NCI-H526 treated with DMSO at 0.1 percent for 48 hours (cell line): ENCODE measurements at places on chromosomes 11 and 22.

- DNase-seq, result no peak
Measured at GRCh38 chr11:14611939-14612338, 31.7 kb upstream of the PDE3B start.

- DNase-seq, result no peak
Measured at GRCh38 chr11:9214765-9215164, 50.4 kb downstream of the DENND5A start.

GRCh38 chr22:19871845-19872778 lies 17.4 kb upstream of the GNB1L start:
- no peak for DNase-seq

DNA sequence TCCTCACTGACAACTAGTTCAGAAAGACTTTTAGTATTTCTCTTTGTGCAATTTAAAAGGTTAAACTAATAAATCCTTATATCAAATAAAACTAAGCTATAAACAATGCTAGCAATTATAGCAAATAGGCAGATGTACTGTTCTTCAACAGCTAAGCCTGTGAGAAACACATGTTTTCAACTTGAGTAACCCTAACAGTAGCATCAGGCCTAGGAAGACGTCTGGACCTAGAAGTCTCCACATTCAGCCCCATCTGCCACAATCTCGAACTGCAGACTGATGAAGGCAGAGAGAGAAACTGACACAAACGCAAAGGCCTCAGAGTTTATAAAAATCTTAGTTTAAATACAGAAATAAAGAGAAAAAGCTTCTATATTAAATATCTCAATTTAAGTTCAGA lies 2.5 kb downstream of the ST13 start:
- no peak for DNase-seq

DNA sequence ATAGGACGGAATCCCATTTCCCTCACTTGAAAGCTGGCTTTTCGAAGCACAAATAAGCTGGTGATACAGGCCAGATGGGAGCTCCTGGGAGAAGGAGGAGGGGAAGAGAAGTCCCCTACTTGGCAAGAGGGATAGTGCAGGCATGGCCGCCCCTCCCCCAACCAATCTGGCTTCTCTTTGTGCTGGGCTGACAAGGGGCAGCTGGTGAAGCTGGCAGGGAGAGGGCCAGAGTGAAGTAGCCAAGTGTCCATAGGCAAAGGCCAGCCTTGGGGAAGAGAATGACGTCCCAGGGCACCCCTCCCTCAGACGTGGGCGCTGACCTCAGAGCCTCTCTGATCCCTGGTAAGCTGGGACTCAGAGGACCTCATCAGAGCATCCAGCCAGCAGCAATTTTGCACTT lies 78.7 kb upstream of the GRAMD1B start:
- no peak for DNase-seq

DNA sequence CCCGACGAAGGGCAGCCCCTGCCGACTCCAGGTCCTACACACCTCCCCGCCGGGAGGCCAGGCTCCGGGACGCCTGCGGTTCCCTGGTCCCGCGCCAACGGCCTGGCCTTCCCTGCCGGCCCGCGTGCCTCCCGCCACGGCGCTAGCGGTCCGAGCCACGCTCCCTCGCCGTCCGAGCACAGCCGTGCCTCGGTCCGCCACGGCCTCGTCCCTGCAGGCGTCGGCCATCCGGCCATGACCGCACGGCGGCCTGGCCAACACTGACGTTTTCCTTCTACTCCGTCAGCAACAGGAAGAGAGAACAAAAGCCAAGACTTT lies 532 bp downstream of the EIF4G2 start:
- DNase-seq, result no peak

DNA sequence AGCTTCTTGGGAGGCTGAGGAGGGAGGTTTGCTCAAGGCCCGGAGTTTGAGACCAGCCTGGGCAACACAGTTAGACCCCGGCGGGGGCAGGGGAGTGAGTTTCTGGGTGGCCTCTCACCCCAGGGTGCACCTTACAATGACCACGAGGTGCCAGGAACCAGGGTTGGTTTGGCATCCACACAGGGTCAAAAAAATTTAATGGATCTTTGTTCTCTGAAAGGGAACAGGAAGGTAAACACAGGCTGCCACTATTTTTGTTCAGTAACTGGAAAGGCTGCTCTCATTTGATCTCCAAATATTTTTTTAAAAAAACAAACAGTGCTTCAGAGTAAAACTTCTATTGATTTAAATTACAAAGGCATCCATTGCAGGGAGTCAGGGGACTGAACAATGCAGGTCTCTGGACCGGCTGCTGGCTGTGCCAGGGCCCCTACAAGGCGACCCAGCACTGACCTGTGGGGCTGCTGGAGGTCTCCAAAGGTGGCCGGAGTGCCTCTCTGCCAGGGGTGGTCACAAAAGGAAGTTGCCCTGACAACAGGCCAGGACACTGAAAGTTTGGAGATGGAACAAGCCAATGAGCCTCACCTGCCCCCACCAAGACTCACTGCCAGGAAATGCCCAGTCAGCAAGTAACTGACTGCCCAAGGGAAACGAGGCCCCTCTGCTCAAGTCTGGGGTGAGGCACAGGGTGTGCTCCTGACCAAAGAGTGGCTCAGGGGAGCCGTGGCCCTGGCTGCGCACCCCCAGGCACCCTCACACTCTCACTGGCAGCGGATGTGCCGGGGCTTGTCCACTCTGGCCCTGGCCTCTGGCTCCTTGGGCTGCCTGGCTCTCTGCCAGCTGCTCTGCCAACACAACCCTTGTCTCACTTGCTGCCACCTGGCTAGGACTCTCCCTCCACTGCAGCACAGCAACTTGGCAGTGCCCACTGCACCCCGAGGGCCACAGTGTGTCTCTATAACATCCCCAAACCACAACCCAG lies 51.8 kb downstream of the ARFGAP3 start:
- DNase-seq, result no peak

- no peak for DNase-seq
Measured at GRCh38 chr11:8773916-8774539, 91.4 kb downstream of the RPL27A start.

- DNase-seq, result no peak
Measured at GRCh38 chr11:15800111-15800800, 556.1 kb downstream of the SOX6 start.

DNA sequence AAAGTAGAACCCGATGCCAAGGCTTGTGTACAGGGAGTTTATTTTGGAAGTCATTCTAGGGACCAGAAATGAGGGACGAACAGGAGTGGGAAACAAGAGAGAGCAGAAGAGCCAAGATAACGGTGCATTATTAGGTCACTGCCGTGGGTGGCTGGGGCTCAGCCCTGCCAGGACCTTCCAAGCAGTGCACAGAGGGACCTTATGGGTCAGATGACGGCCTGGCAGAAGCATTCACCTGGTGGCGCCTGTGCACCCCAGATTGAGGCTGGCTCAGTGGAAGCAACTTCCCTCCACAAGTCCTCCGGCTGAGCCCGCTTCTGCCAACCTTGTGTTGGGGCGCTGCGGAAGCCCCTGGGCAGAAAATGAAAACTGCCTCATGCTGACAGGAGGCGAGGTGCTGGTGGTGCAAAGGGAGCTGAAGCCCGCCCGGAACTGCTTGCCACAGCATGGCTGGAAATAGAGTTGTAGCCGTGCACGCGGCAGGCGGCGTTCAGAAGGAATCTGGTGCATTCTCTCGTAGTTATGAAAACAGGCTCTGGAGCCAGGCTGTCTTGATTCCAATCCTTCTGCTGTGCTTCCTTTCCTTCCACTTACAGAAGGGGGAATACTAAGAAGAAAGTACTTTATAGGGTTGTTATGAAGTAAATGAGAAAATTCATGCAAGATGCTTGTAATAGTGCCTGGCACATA lies 22.2 kb upstream of the TP53I11 start:
- DNase-seq, result no peak

DNA sequence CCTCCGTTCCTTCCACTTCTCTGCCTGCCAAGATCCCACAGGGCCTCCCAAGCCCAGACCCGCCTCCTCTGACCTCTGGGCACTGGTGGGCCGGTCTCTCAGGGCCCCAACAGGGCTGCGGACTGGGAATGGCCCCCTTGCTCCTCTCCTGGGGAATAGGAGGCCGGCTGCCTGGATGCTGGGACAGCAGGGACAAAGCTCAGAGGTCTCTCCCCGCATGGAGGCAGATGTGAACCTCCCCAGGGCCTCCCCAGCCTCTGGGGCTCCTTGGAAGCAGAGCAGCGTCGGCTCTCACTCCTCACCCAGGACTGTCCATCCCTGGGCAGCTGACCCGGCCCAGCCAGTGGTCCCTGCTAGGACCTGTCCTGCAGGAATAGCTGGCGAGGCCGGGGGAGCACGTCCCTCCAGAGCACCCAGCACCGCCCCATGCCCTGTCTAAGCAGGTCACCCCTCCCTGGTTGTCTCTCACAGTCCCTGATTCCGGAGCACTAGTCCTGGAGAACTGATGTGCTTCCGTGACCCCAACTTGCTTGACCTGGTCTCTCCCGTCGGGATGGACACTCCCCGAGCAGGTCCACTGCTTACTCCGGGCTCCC lies 85.8 kb downstream of the RTL6 start:
- DNase-seq, result no peak

DNA sequence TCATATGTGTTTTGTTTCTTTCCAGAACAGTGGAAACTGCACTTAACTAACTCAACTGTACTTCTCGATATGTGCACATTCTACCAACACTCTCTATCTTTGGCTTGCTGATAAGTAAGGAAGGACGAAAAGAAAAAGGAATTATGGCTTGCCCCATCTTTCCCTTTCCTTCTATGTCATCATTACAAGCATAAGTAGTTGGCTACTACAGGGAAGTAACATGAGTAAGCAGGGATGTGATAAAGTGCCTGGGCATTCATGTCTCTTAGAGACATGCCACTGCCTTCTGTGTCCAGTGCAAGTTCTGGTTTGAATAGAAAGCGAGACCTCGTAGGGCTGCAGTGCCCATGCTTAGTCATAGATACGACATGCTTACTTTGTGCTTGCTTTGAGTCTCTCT lies 342.5 kb downstream of the ETS1 start:
- no peak for DNase-seq

DNA sequence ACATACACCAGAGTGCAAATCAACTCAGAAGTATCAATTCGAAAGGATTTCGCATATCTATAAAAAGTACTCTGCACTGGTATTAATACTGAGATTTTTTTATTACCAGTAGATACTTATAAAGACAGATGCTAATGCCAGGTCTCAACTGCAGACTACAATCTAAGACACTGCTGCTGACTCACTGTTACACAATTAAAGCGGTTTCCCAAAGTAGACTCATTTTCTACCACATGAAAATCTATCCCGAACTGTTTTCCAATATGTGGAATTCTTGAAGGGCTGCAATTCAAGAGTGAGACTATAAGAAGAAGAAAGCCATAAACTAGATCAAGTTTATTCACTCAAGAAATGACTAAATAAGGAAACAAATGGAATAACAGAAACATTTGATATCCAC lies 57.2 kb upstream of the ARHGAP32 start:
- DNase-seq, result no peak

GRCh38 chr22:32501836-32502752 lies 27.5 kb downstream of the FBXO7 start:
- no peak for DNase-seq

- no peak for DNase-seq
Measured at GRCh38 chr22:20063271-20064139, 16.5 kb upstream of the DGCR8 start.

DNA sequence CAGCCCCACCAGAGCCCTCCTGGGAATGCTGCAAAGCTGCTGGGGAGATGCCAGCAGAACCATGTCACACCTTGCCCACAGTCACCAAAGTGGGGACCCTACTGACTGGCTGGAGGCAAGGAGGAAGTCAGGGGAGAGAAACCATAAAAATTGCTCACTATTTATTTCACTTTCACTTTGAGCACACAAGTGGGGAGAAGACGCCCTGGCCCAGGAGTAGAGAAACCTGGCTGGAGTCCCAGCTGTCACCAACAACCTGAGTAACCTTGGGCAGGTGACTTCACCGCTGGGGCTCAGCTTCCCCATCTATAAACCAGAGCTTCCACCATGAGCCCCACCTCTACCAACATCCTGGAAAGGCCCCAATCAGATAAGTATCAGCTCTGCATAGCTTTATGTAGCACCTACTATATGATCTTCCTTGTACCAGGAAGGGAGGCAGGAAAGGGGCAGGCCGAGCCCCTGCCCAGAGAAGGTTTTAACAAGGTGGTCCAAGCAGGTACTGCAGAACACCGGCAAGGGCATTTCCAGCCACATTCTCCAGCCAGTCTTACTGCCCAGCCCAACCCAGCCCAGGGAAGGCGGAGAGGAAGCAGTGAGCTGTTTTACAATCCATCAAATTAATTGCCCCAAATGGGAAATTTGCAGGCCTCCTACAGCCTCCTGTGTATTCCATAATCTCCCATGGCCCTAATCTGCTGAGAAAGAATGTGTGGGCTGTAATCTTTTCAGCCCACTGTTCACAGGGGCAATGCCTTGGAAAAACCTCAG lies 27.6 kb downstream of the PLEKHA7 start:
- no peak for DNase-seq

DNA sequence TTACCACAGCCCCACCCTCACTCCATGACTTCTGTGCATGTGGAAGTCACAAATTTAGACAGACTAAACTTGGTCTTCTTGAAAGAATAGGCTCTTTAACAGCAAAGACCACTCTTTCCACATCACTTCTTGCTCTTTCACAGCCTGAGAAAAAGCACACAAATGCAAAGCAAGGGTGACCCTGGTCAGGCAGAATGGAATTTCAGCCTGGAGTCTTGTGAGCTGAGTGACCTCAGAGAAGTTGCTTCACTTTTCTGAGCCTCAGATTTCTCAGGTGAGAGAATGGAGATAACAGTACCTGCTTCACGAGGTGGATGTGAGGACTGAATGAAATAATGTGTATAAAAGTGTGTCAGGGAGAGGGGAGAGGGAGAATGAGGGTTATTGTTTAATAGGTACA lies 26.8 kb upstream of the LIPT2 start:
- DNase-seq, result no peak

DNA sequence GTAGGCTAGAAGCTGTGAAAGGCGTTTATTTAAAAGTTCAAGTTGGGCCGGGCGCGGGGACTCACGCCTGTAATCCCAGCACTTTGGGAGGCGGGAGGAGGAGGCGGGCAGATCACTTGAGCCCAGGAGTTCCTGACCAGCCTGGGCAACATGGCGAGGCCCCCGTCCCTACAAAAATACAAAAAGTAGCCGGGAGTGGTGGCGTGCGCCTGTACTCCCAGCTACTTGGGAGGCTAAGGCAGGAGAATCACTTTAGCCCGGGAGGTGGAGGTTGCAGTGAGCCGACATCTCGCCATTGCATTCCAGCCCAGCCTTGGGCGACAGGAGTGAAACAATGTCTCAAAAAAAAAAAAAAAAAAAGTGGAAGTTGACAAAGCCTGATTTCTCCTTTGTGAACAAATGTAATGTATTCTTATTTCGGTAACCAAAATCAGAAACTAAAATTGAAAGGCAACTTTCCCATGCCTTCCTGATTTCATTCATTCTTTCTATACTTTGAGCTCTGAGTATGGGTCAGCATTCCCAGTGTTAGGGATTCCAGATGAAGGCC lies 825 bp downstream of the PTPMT1 start:
- peak; percentile 30 for DNase-seq

- DNase-seq, result no peak
Measured at GRCh38 chr11:4763096-4763495, 6.6 kb downstream of the OR51F1 start.
